Stimulated activated CD4-positive, alpha-beta T cell treated with anti-CD3 and anti-CD28 coated beads, Interleukin-15, amount 100 ng/mL, for 48 hours (primary cell): ENCODE measurements at places on chromosomes 7 and 10.

GRCh38 chr7:128914566-128915151 is 4.2 kb upstream of the KCP start:
- DNase-seq = no peak

- no peak for DNase-seq
These were observed 10.8 kb upstream of the ELN start for GRCh38 chr7:74017125-74017524.

DNA sequence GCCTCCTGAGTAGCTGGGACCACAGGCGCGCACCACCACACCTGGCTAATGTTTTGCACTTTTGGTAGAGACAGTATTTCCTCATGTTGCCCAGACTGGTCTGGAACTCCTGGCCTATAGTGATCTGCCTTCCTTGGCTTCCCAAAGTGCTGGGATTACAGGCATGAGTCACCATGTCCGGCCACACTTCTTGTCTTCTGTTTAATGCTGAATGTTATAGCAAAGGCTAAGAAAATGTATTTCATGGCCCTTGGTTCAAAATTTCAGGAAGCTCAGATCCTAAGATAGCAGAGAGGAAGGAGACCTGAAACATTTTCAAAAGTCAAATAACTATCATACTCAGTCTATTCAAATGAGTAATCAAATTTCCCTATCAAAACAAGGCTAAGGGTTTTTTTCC is 229.6 kb downstream of the BAMBI start:
- DNase-seq = no peak

DNA sequence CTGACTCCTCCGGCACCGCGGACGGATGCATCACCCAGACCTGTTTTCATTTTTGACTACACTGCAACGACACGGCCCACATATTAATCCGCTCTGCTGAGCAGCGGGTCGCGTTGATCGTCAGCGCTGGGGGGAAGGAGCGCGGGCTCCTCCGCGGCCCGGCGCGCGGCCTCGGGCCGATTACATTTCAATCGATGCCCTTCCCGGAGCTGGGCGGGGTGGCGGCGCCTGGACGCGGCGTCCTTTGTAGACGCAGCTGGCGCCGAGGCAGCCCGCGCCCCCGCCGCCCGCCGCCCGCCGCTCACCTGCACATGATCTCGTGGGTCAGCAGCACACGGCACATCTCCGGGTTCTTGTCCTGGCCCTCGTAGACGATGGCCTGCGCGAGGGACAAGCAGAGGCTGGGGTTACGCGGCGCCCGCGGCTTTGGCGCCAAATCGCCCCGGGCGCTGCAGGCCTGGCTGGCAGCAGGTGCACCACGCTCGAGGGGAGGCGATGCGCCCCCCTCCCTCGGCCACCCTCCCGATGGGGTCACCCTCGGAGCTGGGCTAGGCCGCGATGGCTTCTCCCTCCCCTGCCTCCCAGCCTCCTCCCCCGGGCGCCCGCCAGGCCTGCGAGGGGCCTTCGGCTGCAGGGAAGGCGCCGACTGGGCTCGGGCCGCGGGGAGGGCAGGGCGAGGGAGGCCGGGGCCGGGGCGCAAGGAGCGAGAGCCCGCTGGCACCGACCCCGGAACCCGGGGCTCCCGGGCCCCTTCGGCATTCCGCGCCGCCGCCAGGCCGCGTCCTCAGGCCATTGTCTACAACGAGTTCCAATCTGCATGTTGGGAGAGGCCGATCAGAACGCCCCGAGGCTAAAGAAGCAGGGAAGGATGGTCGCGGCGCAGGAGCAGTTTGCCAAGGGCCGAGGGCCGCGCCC is 5.2 kb downstream of the EBF3 start:
- DNase-seq = no peak

DNA sequence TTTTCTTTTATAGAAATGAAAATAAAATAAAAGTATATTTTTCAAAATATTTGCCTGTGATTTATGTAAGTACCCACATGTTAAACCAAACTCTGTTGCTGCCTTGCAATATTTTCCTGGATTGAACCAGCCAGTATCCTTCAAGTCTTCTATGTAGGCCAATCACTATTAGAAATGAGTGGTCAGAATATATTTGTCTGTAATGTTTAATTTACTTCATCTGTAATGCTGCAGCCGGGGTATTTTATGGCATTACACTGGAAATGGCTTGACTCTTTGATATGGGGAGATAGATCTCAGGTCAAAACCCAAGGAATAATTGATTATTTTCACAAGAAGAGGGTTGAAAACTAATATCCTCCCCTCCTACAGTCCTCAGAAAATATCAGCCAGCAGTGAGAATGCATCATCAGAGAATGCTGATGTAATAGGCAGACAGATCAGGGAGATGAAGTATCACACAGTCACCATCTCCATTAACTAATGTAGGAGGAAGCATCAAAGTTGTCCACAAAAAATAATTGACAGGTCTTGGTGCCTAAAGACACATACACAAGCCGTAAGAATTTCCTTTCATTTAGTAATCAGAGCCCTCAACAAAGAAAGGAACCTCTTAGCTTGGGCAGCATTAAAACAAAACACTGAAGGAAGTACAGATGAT is 82.5 kb downstream of the VWDE start:
- no peak for DNase-seq

DNA sequence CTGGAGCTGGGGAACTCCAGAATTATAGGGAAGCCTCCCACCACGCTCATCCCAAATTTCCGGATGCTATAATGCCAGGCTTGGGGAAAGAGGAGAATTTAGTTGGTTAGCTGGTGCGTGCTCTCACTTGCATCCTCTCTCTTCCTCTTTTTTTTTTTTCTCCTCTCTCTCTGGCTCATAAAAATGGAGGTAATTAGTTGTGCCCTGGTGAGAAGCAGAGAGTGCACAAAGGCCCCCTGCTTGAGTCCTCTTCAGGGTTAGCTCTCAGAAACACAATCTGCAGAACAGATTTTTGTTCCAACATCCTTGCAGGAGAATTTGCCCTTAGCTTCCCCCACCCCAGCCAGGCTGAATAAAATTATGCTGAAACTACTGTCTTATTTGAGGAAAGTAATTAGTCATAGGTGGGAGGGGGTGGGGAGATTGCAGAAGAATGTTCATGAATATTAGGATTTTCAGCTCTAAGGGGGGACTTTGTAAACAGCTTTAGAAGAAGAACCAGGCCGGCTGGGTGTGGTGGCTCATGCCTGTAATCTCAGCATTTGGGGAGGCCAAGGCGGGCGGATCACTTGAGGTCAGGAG is 7.6 kb downstream of the SERPINE1 start:
- DNase-seq = no peak

DNA sequence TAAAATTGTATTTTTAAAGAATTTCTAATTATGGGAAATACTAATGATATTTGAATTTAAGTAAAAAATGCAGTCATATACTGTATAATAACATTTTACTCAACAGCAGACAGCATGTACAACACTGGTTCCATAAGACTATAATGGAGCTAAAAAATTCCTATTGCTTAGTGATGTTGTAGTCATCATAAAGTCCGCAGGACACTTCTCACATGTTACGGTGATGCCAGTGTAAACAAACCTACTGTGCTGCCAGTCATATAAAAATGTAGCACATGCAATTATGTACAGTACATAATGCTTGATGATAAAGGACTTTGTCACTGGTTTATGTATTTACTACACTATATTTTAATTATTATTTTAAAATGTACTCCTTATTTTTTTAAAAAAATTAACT is 629.3 kb downstream of the IPMK start:
- no peak for DNase-seq

GRCh38 chr10:125165584-125166573 is 5.5 kb upstream of the CTBP2 start:
- DNase-seq = no peak
